ENCODE measurements at places on chromosomes 4 and X. TPM values are rescaled to one million over a fixed set of nuclear protein-coding genes. Genes with fewer than 3 reads are reported as not detected.

CXXC4 gene
- total RNA-seq: 0.63 TPM

CSAG3 gene
- not detected for total RNA-seq

PTTG2 gene
- 1.0 TPM for total RNA-seq

NIPAL1 gene
- 6.9 TPM for total RNA-seq

MOB1B gene
- total RNA-seq: 34.2 TPM

TCP11X2 gene
- not detected for total RNA-seq

MAGEC1 gene
- not detected for total RNA-seq

C4orf54 gene
- total RNA-seq: 0.19 TPM

CSTF2 gene
- 14.4 TPM for total RNA-seq

All from kidney (tissue), 22 donors.